Stimulated activated CD4-positive, alpha-beta T cell treated with anti-CD3 and anti-CD28 coated beads, TNF-alpha, amount 100 ng/mL, for 24 hours (primary cell): ENCODE measurements at places on chromosomes 4 and X.

GRCh38 chrX:118665204-118665603 lies 62.2 kb upstream of the IL13RA1 start:
- no peak for DNase-seq

GRCh38 chr4:21544955-21545354 lies 403.6 kb downstream of the KCNIP4 start:
- no peak for DNase-seq

DNA sequence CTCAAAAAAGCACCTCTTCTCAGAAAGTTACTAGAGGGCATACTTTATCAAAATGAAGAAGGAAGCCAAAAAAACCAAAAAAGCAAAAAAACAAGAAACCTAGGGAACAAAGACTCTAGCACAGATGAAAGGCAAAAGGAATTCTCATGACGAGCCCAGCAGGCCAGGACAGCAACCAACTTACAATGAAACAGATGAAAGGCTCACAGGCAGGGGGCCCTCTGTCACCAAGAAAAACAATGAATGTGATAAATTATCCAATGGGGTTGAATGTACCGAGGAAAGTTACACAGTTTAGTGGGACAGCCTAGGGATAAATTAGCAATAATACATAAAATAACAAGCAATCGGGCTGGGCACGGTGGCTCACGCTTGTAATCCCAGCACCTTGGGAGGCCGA lies 79.0 kb downstream of the GPR82 start:
- DNase-seq = no peak

- DNase-seq = no peak
Measured at GRCh38 chrX:79452881-79453280, 85.7 kb upstream of the ITM2A start.

DNA sequence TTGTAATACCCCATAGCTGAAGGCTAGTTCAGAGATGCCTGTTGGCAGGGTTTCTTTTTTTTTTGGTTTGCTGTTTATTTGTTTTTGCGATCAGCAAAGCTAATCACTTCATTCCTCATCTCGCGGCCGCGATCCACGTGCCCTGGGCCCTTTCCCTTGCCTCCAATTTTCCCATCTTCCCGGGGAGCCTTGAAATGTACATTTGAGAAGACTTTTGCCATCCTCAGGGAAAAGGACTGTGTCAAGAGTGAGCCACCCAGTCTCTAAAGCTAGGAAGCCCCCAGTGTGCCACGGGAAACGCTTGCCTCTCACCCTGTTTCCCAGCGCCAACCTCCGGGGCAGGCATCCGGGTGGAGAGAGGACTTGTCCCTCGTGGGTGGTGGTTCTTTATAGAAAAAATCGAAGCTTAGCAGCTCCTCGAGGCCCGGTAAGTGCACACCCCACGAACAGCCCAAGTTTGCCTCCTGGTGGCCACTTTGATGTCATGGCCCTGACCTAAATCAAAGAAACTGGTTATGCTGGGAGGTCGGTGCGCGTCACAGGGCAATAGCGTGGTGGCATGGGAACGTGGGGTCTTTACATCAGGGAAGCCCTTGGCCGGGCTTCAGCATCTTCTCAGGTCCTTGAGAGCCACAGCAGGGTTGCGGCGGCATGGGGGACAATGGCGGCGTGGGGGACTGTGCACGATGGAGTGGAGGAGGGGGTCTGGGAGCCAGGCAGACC lies 42.0 kb downstream of the MAP7D3 start:
- DNase-seq = no peak
